ENCODE measurements at places on chromosomes 11 and 22.

DNA sequence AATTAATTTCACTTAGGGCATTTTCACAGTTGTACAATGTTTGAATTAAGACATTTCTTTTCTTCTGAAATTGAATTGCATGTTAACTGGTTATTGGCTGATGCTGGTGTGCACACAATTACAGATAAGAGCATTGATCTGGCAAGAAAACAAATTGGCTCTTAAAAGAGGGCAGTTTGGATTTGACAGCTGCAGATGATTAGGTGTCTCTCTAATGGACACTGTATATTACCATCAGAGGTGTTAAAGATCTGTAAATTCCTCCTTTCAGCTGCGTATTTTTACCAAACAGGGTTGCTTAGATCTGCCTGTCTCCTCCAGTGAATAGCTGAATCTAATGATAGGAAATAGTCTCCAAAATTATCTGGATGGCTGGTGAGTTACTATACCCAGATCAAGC lies 198.5 kb downstream of the BLID start:
- no peak for DNase-seq

- no peak for DNase-seq
Observed at GRCh38 chr11:83303316-83303715, 17.1 kb upstream of the CCDC90B start.

DNA sequence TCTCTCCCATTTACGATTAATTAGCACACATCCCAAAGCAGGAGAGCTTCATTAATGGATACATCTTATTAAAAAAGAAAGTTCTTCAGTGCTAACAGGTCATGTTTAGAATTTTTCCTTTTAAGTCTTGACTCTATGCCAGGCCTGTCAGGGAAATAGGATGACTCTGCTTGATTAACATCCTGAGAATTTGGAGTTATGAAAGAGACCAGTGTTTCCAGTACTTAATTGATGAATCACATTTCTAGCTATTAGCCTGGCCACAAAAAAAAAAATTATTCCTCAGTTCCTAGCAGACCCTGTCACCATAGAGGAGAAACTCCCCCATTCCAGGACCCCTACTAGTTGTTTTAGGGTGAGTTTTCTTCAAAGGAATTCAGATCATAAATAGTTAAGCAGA lies 23.6 kb upstream of the ME3 start:
- no peak for DNase-seq

DNA sequence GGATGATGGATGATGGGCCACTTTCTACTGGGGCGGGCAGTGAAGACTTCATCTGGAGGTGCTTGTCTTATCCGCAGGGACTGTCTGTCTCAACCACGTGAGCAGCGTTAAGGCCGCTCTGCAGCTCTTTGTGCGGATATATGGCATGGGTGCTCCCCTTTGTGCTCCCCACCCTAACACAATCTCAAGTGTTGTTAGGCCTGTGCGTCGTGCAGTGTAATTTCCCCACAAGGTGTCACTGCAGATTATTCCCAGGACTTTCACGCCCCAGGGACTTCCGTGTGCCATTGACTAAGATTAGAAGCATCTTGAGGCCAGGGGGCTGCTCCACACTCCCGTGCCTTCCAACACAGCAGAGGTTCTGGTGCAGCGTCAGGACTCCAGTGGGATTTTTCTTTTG lies 65.3 kb downstream of the TBC1D22A start:
- no peak for DNase-seq

DNA sequence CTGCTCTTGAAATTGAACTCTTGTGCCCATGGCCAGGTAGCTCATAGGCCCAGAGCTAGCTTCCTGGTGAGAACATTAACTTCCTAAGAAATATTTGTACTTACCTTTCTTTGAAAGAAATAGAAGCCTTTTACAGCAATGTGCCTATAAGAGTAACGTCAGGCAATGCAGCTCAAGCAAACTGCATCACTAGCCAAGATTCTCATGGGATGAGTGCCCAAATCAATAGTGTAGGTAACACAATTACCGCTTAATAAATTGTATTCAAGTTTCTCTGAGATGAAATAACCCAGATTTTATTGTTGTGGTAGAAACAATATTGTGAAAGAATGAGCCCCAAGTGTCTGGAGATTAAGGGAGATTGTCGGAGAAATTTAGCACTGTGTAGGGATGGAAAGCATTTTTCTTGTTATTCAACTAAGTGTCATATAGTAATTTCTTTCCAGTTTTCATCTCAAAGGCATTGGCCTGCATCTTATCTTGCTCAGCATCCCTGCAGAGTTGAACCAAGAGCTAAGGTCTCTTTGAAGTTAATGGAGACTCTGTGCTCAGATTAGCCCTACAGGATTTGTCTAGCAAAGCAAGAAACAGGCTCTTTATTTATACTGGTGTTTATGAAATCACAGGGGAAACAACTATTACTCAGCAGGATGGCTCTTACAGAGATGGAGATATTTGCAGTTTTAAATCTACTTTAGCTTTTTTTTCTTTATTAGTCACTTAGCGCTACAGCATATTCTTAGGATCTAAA lies 321.0 kb upstream of the PDGFD start:
- DNase-seq: no peak

DNA sequence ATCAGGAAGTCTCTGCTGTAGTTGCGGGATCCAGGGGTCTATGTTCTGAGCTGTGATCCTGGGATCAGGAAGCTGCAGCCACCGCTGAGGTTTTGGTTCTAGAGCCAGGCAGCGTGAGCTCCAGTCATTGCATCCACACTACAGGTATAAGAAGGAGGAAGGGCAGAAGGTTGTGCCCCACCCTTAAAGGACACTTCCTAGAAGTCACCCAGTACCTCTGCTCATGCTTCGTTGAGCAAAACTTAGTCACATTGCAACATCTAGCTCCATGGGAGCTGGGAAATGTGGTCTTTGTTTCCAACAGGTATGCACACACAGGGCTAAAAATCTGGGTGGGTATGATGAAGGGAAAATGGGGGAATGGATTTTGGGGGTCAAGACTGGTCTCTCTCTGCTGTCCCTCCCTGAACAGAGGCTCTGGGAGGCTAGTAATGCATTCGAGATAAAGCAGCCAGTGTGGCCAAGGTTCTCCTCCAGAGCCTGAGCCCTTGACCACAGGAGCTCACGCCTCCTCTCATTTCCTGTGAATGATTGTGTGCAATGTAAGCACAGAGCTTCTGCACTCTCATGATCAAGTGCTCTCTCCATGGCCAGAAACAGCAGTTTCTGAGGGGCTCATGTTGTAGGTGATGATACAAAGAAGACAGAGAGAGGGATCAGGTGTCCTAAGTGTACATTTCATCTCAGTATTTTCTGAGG lies 86.8 kb upstream of the OR4B1 start:
- no peak for DNase-seq

- no peak for DNase-seq
Observed at GRCh38 chr22:29167032-29167911, 38.4 kb upstream of the EMID1 start.

DNA sequence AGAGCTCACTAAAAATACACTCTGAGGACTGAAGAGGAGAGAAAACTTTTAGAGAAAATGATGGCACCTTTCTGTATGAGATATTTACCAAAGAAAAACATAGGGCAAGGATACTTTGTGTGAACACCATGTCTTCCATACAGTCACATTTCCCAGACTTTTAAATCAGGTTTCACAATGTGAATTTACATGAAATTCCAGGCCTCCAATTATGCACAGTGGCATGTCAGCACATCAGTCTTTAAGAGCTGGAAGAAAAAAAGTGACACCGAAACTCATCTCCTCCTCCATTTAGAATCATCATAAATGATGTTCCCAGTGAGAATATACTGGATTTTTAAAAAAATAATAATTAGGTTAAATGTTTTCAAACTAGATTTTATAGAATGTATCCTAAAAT lies 232.2 kb upstream of the UBASH3B start:
- DNase-seq: no peak

- DNase-seq: no peak
Observed at GRCh38 chr22:40748388-40749355, 69.4 kb downstream of the MCHR1 start.

GRCh38 chr22:25112538-25113253 lies 87.0 kb upstream of the CRYBB3 start:
- no peak for DNase-seq

DNA sequence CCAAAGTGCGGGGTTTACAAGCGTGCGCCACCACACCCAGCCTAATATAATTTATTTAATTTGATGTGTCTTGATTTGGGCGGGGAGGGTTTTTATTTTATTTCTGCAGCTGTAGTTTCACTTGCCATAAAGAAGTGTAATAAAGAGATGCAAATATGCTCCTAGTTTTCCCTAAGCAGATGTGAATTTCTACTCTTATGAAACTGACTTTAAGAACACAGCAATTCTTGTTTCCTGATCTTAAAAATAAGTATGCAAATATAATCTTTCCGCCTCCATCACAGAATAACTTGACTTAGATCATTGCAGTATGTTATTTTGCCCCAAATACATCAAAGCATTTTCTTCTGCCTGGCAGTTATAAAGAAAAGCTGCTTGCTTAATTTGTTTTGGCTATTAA lies 4.4 kb downstream of the SPCS2 start:
- no peak for DNase-seq

DNA sequence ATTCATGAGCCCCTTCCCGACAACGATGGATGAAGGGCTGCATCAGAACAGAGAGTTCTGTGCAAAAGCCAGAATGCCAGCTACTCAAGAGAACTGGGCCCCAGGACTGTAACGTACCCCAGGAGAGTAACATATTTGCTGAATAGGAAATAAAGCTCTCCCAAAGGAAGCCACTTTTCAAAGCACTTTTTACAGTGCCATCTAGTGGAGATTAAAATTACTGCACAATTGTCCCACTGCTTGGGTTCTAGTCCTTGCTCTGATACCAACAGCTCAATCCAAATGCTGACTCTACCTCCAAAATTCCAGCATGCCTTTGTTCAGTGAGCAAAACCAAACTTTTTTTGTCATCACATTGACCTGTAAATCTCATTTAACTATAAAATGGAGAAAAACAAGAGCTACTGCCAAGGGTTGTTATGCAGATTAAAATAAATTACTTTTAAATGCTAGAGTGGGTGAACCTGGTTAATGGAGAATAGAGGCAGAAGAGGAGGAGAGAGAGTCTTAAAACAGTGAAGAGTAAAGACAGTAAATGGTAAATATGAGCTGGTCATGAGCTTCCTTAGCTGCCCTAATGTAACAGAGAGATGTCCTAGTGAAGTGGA lies 87.6 kb upstream of the FSHB start:
- no peak for DNase-seq

- DNase-seq: no peak
Observed at GRCh38 chr11:19433367-19433766, 192.6 kb upstream of the E2F8 start.

DNA sequence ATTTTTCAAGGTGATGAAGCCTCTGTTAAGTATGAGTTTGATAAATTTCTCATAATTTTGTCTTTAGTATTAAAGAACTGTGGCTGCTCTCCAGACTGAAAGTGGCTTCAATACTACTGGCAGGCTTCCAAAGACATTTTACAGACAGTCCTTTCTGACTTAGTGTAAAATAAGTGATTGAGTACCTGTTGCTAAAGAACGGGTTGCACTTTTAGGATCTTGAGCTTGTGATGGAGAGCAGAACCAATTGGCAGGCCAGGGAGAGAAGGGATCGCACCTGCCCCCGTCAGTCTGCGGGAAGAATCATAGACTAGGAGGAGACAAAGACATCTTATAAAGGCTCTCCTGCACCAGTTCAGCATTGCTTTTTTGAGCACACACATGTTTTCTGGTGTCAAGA lies 4.4 kb downstream of the NCAM1 start:
- DNase-seq: no peak

- no peak for DNase-seq
Observed at GRCh38 chr11:13685461-13686108, 17.1 kb downstream of the FAR1 start.

- no peak for DNase-seq
Observed at GRCh38 chr11:112590764-112591163, 330.1 kb upstream of the PLET1 start.

DNA sequence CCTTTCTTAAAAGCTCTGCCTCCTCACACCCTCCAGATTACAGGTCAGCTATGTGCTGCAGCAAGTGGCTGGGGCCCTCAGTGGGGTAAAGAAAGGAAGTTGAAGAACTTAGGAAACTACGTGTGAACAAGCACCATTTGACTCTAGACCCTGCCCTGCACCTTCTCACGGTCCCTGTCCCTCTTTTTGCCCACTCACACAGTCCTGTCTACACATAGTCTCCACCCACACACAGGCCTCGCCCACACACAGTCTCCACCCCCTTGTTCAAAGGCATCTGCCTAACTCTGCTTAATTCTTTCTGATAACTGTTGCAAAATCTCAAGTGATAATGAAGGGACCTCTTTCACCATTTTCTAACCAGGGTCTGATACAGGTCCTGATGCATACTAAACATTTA lies 59.0 kb downstream of the TMPRSS5 start:
- no peak for DNase-seq

DNA sequence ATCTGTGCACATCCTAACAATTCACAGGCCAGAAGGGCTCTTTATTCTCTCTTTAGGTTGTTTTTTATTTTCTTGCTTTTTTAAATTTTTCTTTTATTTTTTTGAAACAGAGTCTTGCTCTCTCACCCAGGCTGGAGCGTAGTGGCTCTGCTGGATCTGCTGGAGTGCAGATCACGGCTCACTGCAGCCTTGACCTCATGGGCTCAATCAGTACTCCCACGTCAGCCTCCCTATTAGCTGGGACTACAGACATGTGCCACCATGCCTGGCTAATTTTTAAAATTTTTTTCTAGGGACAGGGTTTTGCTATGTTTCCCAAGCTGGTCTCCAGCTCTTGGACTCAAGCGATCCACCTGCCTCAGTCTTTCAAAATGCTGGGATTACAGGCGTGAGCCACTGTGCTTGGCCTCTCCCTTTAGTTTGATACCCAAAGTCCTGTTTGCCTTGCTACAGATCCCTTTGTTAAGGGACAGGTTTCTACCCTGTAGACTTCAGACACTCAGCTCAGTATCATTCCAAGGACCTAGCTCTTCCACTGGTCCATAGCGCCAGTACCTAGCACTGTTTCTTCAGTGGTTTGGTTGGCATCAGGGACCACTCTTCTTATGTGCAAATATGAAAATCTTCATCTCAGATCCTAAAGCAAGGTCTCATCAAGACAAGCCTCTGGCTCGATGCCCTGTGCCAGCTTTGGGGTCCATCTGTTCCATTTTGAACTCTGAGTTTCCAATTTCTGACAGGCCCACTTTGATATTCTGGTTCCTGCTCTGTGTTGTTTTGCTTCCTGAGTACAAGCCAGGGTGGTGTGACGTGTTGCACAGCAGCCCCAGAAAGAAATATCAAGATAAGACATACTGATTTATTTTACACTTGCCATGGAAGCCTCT lies 211.7 kb downstream of the FAT3 start:
- no peak for DNase-seq

GRCh38 chr11:8359521-8359920 lies 95.8 kb upstream of the LMO1 start:
- DNase-seq: no peak

DNA sequence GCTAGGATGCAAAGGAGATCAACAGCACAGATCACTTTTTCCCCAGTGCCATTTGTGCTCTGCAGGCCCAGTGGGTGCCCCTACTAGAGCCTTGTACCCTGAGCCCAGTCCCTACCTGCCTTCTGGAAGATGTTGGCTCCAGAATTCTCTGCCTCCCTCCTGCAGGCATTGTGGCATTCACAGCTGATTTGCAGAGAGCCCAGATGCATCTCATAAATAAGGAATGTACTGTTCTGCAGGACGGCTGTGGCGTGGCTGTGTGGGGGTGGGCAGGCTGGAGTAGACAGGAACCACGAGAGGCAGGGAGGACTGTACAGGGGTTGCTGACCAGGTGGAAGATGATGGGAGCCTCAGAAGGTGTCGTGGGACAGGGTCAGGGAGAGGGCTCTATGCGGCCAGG lies 11.2 kb upstream of the MIAT start:
- DNase-seq: no peak
